GF-D8 (cell line): ENCODE measurements at places on chromosomes 6 and 20.

GRCh38 chr6:73560853-73561407 is 40.1 kb upstream of the EEF1A1 start:
- DNase-seq, result no peak

DNA sequence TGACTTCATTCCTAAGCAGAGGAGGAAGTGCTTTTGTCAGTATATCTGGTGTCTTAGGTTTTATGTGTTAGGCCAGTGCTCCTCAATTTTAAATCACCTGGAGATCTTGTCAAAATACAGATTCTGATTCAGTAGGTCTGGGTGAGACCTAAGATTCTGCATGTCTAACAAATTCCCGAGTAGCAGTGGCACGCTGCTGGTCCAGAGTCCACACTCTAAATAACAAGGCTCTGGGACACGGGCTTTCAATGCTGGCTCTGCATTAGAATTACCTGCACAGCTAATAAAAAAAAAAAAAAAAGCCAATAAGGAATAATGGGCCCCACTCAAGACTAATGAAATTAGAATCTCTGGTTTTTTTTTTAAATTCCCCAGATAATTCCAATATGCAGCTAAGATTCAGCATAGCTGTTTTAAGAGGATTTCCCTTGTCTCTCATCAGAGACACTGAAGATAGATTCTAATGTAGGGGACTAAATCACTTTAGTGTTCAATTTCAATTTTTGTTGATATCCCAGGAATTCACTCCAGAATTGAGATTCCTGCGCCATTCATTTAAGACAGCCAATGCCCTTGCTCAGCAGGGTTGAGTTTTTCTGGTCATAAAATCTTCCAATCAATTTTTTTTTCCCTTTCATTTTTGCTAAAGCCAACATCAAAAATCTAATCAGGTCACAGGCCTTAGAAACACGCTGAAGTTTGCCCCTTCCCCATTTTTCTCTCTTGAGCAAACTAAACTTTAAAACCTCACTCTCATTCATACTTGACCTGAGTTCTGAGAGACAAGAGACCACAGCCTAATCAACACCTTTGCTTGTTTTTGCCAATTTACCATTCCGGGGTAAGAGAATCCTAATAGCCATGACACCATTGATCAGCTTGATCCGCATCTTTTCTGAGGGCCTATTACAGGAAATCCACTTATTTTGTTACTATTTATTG is 2.4 kb downstream of the TDP2 start:
- no peak for DNase-seq

DNA sequence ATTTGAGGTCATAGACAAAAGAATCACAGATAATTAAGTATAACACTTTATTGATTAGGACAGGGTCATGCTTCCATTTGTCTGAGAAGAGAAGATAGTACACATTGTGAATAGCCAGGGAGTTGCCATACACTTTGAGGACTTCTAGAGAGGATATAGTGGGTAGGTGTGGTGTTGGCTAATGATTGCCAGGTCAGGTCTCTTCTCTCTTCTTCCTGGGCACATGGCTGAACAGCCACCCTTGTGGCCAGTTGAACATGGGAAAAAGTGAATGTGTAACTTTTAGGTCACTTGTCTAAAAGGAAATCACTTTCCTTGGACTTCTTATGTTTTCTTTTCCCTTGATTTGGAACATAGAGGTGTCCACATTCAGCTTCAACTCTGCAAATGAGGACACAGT is 772.1 kb upstream of the MAP3K7 start:
- DNase-seq, result no peak

DNA sequence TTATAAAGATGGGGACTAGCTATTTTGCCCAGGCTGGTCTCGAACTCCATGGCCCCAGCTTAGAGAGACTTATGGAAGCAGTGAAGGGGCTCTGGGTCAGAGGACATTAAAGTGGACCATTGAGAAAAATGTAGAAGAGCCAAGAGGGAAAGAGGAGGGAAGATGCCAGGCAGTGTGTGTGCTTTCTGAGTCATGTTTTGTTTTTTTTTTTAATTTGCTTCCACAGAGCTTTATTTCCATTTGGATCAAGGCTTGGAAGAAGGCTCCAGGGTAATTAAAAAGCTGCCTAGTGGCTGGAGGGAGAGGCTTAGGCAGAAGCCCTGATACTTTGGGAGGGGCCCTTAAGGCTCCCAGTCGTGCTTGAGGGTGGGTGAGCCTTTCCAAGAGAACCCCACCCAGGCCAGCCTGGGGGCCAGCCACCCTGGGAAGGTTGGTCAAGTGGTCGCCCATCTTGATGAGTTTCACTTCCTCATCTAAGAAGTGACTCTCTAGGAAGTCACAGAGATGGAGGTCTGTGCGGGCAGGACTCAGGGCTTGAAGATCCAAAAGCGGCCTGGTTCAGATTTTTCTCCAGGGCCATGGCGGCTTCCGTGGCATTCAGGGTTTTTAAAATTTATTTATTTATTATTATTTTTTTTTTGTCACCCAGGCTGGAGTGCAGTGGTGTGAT is 3.0 kb upstream of the ZNF335 start:
- no peak for DNase-seq

GRCh38 chr20:15911581-15911980 is 661.7 kb downstream of the KIF16B start:
- DNase-seq, result no peak

- DNase-seq, result no peak
Measured at GRCh38 chr6:163338671-163339405, 75.7 kb upstream of the QKI start.

GRCh38 chr6:23277521-23278179 is 708.3 kb downstream of the HDGFL1 start:
- no peak for DNase-seq

DNA sequence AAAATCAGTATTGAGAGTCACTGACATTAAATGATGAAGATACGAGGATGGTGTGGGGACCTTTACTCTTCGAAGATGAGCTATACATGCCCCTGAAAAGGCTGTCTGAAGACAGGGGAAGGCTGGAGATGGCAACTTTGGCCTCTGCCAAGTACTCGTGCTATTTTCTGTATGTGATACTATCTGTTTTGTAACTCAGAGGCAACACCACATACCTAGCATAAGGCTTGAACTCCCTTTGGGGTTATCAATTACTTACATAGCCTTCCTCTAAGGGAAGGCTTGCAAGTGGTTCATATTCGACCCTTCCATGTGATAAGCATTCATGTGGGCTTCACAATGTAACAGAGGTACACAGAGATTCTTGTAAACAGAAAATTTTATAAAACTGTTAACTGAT is 68.7 kb upstream of the FBXO30 start:
- DNase-seq, result no peak

DNA sequence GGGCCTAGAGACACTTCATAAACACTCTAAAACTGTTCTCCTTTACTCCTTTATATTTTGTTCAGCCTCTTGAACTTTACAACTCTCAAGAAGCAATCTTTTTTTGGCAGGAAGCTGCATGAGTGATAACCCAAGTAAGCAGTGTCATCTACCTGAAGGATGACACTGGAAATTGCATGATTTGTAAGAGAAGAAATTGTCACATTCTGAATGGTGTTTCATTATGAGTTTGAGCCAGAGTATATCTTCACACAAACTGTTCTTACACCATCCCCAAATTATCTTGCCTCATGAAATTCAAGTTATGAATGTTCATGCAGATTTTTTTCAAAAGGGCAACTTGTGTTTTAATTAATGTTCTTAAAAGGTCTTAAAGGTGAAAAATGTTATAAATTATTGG is 799.3 kb downstream of the TBC1D32 start:
- DNase-seq, result no peak

GRCh38 chr20:7770578-7770977 is 169.7 kb downstream of the HAO1 start:
- no peak for DNase-seq

DNA sequence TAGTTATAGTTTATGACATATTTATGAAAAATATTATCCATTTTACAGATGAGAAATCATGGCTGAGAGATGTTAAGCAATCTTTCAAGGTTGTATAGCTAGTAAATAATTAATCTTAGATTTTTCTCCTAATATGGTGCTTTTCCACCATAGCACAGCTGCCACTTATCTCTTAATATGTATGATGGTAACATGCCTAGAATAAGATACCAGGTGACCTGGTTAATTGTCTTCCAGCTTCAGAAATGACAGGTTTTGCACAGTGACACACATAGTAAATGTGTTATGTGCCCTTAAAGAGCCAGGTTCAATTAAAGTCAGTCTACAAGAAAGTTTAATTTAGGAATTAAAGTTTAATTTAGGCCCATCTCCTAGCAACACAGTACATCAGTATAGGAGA is 14.8 kb downstream of the TUBB2A start:
- no peak for DNase-seq

DNA sequence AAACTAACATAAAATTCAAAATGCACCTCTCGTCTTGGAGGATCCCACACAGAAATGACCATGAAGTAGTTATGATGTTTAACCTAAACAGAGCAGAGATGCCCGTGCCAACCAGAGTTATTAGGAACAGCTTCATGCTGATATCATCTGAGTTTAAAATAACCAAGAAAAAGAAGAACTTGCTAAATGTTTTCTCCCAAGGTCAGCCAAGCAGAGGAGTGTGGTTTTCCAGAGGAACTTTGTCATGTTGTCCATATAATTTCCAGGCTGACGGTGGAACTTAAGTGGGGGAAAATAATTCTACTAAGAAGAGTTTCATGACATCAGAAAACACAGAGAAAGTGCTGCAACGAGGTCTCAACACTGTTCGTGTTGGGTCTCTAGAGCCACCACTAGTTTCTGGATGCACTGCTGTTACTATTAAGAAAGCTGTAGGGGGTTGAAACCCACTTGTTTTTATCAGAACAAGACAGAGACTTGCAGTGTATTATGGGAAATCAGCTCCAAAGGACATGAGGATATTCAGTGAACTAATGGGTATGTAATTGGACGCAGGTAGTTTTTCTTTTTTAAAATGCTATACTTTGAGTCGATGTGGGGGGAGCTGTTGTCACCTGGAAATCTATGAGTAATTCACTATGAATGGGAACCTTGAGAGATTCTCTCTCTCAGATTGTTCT is 5.2 kb downstream of the AGPAT4 start:
- no peak for DNase-seq

DNA sequence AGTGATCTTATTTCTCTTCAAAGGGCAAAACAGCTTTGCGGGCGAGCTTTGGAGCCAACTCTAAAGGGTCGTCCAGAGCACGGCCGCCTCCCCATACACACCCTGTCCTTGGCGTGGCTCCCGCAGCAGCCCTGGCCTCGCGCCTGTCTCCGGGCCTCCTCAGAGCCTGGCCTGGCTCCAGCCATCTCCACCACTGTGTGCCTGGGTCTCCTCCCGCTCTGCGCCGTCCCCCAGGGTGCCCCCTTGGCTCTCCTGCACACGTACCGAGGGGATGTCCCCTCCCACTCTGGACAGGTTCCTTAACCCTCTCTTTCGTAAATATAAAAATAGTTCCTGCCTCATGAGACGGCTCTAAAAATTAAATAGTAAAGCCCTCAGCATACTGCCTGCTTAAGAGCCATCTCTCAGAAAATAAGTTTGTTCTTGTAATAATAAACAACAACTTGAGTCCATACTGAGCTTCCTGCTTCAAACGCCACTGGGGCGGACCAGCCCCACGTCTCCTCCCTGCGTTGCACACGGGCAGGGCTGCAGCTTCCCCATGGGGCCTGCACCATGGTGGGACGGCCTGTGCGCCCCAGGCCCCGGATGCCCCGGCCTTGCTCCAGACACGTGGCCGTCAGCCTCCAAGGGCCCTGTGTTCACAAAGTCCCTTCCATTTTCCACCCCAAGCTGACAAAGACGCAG is 226.2 kb downstream of the TTLL2 start:
- no peak for DNase-seq

GRCh38 chr6:131766631-131767030 is 41.2 kb upstream of the ENPP1 start:
- DNase-seq, result no peak

- DNase-seq, result no peak
Measured at GRCh38 chr20:33024243-33024560, 7.2 kb upstream of the BPIFB6 start.

DNA sequence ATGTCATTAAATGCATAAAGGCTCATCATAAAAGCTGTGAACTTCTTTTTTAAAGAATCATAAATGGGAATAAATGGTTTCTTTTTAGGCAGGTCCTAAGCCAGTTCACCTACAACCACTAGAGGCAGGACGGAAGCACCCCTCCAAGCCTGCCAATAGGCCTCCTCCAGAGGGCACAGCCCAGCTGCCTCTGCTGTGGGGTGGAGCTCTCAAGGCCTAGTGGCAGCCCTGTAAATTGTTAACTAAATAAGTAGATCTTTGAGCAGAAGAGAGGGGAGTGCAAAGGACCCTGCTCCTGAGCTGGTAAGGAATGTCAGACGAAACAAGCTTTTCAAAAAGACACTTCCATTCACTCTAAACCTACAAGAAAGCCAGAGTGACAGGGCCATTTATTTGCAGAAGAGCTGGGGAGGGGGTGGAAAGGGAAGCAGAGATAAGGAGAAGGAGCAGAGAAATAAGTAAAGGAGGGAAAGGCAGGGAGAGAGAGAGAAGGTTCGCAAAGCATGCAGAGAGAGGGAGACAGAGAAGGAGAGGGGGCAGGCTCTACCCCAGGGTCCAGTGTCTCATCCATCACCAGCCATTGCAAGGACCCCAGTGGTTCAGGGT is 18.0 kb upstream of the MAFB start:
- no peak for DNase-seq

- DNase-seq, result no peak
Measured at GRCh38 chr6:160398674-160399271, 50.6 kb downstream of the SLC22A3 start.

DNA sequence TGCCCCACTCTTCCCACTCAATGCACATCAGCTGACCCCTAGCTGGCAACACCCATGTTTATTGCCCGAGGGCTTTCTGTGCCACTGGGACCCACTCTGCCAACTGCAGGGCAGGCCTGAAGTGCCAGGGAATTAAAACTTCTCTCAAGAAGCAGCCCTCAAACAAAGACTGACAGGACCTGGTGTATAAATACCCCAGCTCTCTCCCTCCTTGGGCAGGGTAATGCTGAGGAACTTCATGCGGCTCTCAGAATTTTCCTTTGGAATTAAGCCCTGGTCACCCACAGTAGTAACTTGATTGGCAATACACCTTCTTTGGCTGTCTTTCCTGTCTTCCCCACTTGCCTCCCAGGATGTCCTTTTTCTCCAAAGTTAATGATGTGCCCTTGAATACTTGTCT is 5.3 kb upstream of the GDAP1L1 start:
- no peak for DNase-seq

DNA sequence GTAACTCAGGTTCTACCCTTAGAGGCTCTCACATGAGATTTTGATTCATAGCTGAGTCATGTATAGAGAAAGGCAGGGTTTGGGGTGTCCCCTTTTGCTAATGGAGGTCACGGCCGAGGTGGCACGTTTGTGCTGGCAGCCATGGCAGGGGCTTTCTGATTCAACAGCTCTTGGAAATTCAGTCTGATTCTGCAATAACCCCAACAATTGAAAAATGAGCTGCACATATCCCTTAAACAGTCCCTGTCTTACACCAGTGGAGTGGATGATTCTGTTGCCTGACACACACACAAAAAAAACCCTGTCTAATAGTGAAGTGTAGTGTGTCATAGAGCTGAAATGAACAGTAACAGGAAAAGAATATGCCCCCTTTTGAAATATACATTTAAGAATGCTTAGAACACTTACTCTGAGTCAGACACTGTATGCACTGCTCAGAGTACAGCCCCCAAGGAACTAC is 40.4 kb upstream of the ARG1 start:
- no peak for DNase-seq
